ENCODE measurements at places on chromosomes 3 and 15. TPM values are rescaled to one million over a fixed set of nuclear protein-coding genes. Genes with fewer than 3 reads are reported as not detected.

The ST3GAL6 gene
- total RNA-seq, result 3.9 TPM

The ZFYVE19 gene
- total RNA-seq, result 30.0 TPM

- no peak for DNase-seq
Observed at GRCh38 chr15:28892789-28893610, 7.2 kb downstream of the APBA2 start.

The KLHDC8B gene
- 16.5 TPM for total RNA-seq

The BUB1B gene
- total RNA-seq, result 59.8 TPM

DNA sequence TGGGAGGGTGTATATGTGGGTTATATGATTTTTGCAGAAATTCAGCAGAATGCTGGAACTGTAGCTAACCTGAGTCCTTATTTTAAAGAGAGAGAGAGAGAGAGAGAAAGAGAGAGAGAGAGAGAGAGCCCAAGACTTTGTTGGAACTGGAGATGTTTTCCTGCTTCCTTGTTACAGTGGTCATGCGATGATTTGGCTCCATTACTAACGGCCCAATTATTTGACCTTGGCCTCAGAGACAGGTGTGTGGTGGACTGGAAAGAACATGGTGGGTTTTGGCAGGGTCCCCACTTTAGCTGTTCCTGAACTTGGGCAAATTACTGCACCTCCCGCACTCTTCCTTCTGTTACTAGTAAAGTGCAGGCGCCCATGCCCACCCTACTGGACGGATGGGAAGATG is 14.8 kb upstream of the ACSBG1 start:
- DNase-seq, result no peak

GRCh38 chr3:13026534-13026933 is 46.7 kb downstream of the IQSEC1 start:
- DNase-seq, result no peak

The STRIT1 gene
- total RNA-seq, result not detected

DNA sequence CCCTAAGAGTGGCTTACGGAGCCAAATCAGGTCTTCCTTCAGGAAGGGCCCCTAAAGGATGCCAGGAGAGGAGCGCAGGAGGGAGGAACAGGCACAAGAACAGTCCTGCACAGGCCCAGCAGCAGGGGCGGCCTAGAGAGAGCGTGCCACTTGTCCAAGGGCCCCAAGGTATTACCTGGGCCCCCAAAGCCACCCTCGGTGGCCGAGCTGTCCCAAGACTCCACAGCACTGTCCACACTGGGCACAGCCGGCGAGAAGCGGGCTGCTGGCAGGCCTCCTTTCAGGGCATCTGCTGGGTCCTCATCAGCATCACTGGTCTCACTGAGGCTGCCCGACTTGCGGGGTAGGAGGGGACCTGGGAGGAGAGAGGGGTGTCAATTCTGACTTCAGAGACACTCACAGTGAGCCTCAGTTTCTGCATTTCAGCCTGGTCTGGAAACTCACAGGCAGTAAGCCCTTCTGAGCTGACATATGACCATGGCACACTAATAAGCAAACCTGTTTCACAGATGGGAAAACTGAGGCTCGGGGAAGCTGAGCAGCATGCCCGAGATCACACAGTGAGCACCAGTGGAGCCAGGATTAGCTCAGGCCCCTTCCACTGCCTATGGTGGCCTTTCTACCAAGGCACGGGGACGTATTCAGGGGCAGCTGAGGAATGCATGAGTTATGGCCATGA is 33.4 kb downstream of the GRIP2 start:
- no peak for DNase-seq

- no peak for DNase-seq
Observed at GRCh38 chr3:14204515-14205284, 26.1 kb downstream of the LSM3 start.

The LNP1 gene
- 2.3 TPM for total RNA-seq

DNA sequence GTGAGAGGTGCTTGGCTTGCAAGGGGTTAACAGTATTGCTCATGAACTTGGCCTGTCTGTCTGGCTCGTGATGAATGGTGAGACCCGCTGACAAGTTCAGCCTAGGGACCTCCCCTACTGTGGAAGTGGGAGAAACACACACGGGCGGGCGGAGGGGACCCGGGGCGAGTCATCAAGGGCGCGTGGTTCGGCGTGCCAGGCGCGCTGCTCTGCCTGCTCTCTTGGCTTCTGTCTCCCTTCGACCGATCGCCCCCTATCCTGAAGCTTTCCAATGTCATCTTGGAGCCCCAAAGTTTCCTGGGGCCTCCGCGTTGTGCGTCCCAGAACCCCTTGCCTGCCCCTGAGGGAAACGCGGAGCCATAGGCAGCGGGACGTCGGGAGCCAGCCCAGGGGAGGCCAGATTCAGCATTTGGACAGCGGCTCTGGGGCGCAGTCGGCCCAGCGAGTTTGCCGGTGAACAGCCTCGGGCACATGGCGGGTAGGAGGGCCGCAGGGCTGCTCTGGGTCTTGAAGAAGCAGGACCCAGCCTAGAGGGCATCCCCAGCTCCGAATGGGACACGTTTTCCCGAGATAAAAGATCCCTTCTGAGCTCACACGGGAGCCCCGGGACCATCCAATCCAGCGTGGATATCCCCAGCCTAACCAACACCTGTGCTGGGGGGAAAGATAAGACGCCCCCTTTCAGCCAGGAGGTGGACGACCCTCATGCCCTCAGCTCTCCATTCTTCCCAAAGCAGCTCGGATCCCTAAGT is 27.0 kb upstream of the POLG start:
- DNase-seq, result no peak

The LDHAL6B gene
- not detected for total RNA-seq

GRCh38 chr15:96353930-96354730 is 23.6 kb downstream of the NR2F2 start:
- no peak for DNase-seq

The DENND4A gene
- 9.9 TPM for total RNA-seq

GRCh38 chr3:20916951-20917606 is 731.1 kb upstream of the SGO1 start:
- no peak for DNase-seq

DNA sequence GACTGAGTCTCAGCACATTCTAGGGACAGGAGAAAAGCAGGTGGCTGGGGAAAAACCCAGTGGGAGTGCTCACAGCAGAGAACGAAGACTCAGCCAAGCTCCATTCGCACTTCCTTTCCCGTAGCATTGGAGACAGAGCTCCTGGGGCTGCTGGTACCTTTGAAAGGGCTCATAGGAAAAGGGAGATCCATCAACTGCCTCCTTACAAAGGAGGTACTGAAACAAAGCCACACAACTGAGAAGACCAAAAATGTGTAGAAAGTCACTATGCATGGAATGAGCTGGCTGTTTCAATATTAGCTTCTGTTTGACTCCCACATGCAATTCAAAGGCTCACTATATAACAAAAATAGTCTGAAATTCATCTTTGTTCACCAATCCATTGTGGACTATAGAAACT is 16.9 kb downstream of the STIMATE start:
- no peak for DNase-seq

DNA sequence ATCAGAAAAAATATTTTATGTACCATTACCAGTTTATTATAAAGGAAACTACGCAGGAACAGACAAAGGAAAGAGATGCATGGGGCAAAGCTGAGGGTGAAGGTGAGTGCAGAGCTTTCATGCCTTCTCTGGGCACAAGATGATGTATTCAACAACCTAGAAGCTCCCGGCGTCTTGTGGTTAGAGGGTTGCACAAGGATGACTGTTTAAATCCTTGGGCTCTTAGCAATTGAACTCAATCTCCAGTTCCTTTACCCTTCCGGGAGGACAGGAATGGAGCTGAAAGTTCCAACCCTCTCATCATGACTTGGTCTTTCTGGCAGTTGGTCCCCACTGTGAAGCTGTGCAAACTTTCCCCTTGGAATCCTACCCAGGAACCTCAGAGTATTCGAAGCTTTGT is 542.0 kb downstream of the EPHA3 start:
- DNase-seq, result no peak

DNA sequence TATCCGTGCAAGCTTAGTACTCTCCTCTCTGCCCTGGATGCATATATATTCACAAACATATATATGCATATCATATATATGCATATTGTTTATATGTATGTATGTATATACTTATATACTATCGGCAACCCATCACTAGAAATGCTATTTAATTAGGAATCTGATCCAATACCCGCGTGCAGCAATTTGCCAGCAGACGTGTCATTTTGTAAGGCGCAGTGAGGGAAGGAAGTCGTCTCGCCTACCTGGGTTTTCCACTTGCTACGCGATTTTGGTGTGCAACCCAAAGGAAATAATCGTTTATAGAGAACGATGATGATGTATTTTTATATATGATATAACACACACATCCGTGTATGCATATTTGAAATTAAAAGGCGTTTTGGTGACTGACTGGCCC is 5.6 kb upstream of the FEZF2 start:
- DNase-seq, result no peak

GRCh38 chr3:166011771-166012170 is 174.5 kb upstream of the BCHE start:
- no peak for DNase-seq
